Neuronal stem cell (in vitro differentiated cells): ENCODE measurements at places on chromosomes 5 and 9.

DNA sequence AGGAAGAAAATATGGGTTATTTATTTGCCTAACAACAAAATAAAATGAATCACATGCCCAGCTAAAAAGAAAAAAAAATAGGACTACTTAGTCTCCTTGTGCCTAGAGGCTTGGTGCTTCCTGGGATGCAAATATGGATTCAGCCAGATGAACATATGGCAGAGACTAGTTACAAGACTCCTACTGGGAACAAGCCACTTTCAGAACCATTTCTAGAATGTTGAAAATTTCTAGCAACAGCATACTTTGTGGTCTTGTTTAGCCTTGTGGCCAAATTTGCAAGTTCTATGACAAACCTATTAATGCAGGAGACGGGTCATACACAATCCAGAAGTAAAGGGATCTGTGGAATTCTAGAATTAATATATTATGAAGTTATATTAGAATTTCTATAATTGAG lies 198.7 kb downstream of the CHSY3 start:
- no peak overlapping the region for H3K27ac ChIP-seq
- no peak overlapping the region for H3K4me3 ChIP-seq
- no peaks in the 10 kb centered on the region for H3K27me3 ChIP-seq
- no peaks in the 10 kb centered on the region for H3K4me1 ChIP-seq
- H3K36me3 ChIP-seq: no peaks in the 10 kb centered on the region
- DNase-seq: no peak

DNA sequence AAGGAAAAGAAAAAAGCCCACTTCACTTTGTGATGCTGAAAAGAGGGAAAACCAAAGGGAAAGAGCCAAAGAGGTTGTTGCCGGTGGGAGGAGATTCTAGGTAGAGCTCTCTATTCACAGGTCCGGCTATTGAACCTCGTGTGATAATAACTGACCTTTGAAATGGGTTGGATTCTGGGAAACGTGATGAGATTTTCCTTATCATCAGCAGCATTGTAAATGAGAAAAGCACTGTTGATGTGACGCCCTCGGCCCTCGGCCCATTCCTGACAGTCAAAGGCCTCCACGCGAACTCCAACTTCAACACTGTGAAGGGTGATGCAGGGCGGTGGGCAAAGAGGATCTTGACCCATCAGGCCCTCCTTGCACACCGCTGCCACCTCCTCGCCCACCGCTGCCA lies 43.3 kb downstream of the ZCCHC9 start:
- H3K27me3 ChIP-seq: peaks cover 7% of the 10 kb centered on the region
- no peaks in the 10 kb centered on the region for H3K4me1 ChIP-seq
- H3K4me3 ChIP-seq: no peak overlapping the region
- no peak for DNase-seq

DNA sequence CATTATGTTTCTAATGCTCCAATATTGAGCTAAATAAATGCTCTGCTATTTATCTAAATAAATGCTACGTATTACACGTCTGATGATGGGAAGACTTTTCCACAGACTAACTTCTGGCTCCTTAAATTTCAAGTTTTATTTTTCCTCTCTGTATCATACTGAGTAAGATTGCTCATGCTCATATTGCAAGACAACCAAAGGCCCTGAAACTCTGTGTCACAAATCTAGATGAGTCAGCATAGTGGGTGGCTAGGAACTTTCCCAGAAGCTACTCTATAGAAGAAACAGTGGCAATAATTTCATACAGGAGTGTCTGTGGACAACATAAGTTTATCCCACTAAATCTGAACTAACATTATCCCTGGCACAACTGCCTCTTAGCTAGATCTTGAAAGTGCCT lies 53.0 kb upstream of the RFX3 start:
- H3K4me3 ChIP-seq: no peak overlapping the region
- no peak for DNase-seq
- no peaks in the 10 kb centered on the region for H3K36me3 ChIP-seq
- H3K27ac ChIP-seq: no peak overlapping the region
- no peaks in the 10 kb centered on the region for H3K27me3 ChIP-seq
- no peaks in the 10 kb centered on the region for H3K4me1 ChIP-seq

DNA sequence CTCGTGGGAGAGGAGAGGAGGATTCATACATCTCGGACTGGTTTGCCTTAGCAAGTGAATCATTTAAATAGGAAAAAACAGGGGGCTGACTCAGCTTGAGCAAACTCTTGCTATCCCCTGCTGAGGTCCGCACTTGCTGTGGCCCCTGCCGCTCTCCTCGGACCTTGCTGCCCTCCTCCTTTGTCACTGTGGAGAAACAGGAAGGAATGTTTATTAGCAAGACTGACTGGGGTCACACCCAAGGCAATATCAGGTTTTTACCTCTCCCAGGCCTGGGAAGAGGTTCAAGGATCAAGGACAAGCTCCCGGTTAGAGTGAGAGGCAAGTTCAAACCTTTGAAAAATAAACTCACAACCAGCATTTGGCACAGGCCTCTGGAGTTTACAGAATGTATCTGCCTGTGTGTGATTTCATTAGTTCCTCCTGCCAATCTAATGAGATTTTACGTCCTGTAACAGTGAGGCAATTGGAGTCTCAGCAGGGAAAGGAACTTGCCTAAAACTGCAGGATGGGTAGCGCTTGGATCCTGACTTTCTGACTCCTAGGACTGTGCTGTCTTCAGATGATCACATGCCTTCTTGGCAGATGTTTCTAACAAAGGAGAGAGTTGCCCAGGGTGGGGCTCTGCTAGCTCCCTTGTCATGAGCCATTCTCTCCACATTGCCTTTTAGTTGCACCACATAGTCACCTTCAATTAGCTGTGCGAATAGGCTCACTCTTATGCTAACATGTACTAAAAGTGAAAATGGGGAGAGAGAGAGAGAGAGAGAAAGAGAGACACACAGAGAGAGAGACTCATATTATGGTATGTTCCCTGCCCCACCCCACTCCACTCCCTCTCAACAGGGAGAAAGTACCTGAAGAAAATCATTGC lies 108.6 kb upstream of the CDKN2B start:
- no peaks in the 10 kb centered on the region for H3K27me3 ChIP-seq
- H3K27ac ChIP-seq: no peak overlapping the region
- H3K4me3 ChIP-seq: no peak overlapping the region
- no peak for DNase-seq

GRCh38 chr5:176876506-176877431 lies 22.4 kb downstream of the HK3 start:
- H3K4me1 ChIP-seq: peaks cover 18% of the 10 kb centered on the region
- no peak overlapping the region for H3K4me3 ChIP-seq
- H3K27me3 ChIP-seq: peaks cover 57% of the 10 kb centered on the region

- H3K27ac ChIP-seq: no peak overlapping the region
- no peaks in the 10 kb centered on the region for H3K36me3 ChIP-seq
- H3K4me3 ChIP-seq: no peak overlapping the region
Measured at GRCh38 chr9:26535151-26535550, 357.5 kb downstream of the CAAP1 start.

DNA sequence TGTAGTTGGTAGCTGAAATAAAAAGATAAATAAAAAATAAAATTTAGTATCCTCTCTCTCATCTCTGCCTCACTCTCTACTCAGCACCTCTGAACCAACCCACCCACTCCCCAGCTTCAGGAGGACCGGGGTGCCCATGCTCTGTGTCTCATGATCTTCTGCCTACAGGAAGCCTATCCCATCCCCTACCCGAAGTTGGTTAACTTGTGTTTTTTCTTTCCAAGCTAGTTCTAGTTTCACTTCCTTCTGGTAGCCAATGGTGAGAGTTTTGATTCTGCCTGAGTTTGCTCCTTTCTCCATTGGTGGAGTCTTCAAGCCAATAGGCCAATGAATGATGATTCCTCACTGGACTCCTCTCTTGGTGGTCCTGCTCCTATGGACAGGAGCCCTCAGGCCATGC lies 32.1 kb downstream of the SNX24 start:
- no peak overlapping the region for H3K27ac ChIP-seq
- no peak overlapping the region for H3K4me3 ChIP-seq
- no peak for DNase-seq
- H3K27me3 ChIP-seq: no peaks in the 10 kb centered on the region
- H3K36me3 ChIP-seq: no peaks in the 10 kb centered on the region

DNA sequence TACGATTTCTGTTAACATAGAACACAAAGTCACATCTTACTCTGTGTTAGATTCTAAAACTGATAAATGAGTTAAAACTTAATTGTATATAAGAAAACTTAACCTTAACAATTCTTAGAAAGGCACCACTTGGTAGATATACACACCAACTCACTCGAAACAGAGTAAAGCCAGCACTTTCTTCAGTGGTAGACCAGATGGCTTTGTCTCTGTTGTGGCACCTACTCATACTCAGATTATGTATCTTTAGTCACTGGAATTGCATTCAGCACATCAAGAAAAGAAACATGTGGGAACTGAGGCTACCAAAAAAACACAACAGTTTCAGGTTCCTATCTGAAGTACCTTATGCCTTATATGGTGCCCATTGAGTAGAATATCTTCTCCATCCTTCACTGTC lies 192.5 kb downstream of the ZNF608 start:
- no peaks in the 10 kb centered on the region for H3K27me3 ChIP-seq
- H3K36me3 ChIP-seq: no peaks in the 10 kb centered on the region
- H3K4me1 ChIP-seq: peaks cover 8% of the 10 kb centered on the region
- DNase-seq: no peak
- H3K4me3 ChIP-seq: no peak overlapping the region
- H3K27ac ChIP-seq: no peak overlapping the region

- DNase-seq: peak; percentile 1
- H3K4me3 ChIP-seq: no peak overlapping the region
- no peaks in the 10 kb centered on the region for H3K36me3 ChIP-seq
- H3K27me3 ChIP-seq: no peaks in the 10 kb centered on the region
- no peaks in the 10 kb centered on the region for H3K4me1 ChIP-seq
- H3K27ac ChIP-seq: peak overlapping the region; percentile 28
Measured at GRCh38 chr5:118628660-118629354, 359.5 kb downstream of the DTWD2 start.

DNA sequence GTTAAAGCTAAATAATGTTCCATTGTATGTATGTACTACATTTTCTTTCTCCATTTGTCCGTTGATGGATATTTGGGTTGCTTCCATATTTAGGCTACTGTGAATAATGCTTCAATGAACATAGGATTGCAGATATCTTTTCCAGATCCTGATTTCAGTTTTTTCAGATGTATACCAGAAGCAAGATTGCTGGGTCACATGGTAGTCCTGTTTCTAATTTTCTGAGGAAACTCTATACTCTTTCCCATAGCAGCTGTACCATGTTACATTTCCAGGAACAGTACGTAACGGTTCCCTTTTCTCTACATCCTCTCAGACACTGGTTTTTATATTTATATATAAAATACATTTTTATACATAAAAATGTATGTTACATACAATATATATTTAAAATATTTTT lies 121.8 kb downstream of the GCNT1 start:
- no peaks in the 10 kb centered on the region for H3K36me3 ChIP-seq
- no peak for DNase-seq
- H3K27me3 ChIP-seq: no peaks in the 10 kb centered on the region
- H3K4me3 ChIP-seq: no peak overlapping the region
- H3K4me1 ChIP-seq: peaks cover 3% of the 10 kb centered on the region

DNA sequence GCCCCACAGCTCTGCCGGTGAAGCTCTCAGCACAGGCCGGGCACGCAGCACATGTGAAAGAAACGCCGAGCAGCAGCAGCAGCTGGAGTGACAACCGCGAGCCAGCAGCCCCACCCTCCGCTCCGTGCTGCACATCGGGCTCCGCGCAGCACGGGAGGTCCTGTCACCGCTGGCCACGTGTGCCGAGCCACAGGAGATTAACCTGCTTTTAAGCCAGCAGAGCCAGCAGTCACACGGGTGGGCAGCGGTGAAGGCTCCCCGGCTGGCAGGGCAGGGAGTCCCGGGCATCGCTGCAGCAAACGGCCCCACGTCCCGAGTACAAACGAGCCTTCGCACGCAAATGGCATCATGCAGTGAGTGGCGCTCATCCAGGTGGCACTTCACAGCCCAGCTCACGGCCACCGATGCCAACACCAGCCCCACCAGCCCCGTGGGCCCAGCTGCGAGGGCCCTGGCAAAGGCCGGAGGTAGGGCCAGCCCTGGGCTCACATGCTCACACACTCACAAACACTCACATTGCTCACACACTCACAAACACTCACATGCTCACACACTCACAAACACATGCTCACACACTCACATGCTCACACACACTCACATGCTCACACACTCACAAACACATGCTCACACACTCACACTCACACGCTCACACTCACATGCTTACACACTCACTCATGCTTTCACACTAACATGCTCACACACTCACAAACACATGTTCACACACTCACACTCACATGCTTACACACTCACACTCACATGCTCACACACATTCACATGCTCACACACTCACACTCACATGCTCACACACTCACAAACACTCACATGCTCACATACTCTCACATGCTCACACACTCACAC lies 11.1 kb downstream of the CCDC187 start:
- H3K27ac ChIP-seq: no peak overlapping the region
- DNase-seq: no peak
- H3K4me3 ChIP-seq: peak overlapping the region; percentile 40
- H3K4me1 ChIP-seq: peaks cover 2% of the 10 kb centered on the region

GRCh38 chr5:156208271-156208670 lies 118.7 kb upstream of the SGCD start:
- no peaks in the 10 kb centered on the region for H3K4me1 ChIP-seq
- H3K36me3 ChIP-seq: no peaks in the 10 kb centered on the region
- peak; percentile 46 for DNase-seq

DNA sequence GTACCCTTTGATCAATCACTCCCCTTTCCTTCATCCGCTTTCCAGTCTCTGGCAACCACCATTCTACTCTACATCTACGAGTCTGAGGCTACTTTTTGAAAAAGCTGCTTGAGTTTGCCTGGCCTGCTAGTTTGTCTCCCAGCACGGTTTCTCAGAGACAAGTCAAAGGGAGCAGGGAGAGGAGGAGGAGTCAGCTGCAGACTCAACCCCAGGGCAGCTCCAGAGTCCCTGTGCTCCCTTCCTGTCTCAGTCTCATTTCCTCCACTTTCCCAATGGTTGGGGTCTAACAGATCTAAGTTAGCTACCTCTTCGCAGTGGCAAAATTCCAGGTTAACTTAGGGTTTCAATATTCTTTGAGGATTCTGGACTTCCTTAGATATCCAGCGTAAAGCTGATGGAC lies 80.0 kb upstream of the PCA3 start:
- H3K36me3 ChIP-seq: no peaks in the 10 kb centered on the region
- H3K27me3 ChIP-seq: no peaks in the 10 kb centered on the region
- H3K4me3 ChIP-seq: no peak overlapping the region

DNA sequence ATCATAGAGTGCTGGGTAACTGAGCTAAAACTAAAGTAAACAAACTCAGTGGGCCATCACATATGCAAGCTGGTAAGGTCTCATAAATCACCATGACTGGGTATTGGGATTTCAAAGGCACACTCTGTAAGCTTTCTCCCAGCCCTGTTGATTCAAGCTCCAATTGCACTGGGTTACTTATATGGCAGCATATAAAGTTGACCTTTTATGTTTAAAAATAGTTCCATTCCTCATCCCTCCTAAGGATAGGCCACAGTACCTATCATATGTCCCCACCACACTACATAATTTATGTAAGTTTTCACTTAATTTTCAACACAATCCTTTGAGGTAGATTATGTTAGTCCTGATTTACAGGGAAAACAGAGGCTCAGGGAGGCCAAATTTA lies 438.4 kb downstream of the RAB3C start:
- H3K4me3 ChIP-seq: no peak overlapping the region
- H3K27ac ChIP-seq: no peak overlapping the region
- H3K27me3 ChIP-seq: no peaks in the 10 kb centered on the region
